ENCODE measurements at places on chromosomes 7 and 10.
A peak's percentile ranks its signal among the peaks of the same experiment; 100 is the strongest.

GRCh38 chr10:86290933-86291615 is 75.5 kb downstream of the GRID1 start:
- no peak for DNase-seq

DNA sequence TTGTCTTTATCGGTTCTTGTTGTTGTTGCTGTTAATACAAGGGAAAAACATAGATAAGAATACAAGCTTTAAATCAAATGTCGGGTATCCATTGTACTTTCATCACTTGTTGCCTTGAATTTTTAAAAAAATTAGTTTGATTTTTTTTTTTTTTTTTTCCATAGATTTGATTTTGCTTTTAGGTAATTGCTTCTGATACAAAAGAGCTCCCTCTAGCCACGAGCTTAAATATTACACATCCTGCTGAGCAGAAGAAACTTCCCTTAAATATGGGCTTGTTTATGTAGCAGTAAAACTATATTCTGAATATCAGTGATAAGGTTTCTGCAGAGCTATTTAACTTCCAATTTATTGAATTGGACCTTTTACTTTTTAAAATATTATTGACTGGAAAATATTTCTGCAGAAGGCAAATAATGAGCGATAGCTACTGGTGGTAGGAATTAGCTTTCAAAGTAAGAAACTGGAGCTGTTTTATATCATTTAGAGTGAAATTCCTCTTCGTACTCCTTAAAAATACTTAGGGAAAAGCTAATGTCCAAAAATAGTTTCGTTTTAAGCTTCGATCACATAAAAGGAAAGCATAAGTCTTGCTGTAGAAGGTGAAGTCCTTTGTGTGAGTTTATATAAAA is 216.9 kb downstream of the POLR1F start:
- no peak for DNase-seq

GRCh38 chr7:27897441-27897847 is 157.5 kb downstream of the TAX1BP1 start:
- no peak for DNase-seq

DNA sequence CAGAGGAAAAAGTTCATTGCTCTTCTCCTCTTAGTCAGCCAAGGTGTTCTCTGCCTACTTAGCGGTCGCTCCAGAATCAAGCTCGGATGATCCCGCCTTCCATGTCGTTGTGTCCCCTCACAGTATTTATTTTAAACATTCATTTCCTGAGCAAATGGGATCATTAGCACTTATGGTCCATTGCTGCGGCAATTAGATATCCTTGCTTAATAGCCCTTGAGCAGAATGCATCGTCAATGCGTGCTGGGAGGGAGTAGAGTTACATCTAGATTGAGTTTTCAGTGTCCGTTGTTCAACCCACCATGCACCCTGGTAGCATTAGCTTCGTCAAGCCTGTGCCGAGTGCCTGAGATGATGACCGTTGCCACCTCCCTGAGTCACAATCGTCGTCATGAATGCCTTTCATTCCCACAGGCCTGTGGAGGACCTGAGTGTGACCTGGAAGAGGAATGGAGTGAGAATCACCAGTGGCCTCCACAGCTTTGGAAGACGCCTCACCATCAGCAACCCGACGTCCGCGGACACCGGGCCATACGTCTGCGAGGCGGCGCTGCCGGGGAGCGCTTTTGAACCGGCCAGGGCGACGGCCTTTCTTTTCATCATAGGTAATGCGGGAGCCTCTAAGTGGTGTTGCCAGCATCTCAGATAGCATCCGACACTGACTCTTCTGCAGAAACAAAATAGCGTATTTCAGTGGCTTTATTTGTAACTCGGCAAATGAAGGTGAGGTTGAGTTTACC is 650.4 kb downstream of the SDK1 start:
- no peak for DNase-seq

- peak; percentile 37 for DNase-seq
Measured at GRCh38 chr7:35036361-35037171, 719 bp downstream of the DPY19L1 start.

DNA sequence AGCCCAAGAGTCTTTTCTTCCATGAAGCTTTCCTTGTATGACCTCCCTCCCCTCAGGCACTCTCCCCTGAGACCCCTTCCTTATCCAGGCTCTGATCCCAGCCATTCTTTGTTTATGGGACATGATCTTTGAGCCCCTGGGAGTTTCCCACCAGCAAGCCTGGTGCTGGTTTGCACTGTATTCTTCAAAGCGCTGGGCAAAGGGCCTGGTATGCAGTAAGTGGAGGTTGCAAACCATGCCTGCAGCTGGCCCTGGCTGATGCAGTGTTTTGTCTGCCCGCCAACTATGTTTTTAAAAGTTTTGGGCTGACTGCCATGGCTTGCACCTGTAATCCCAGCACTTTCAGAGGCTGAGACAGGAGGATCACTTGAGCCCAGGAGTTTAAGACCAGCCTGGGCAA is 6.8 kb upstream of the NODAL start:
- no peak for DNase-seq

DNA sequence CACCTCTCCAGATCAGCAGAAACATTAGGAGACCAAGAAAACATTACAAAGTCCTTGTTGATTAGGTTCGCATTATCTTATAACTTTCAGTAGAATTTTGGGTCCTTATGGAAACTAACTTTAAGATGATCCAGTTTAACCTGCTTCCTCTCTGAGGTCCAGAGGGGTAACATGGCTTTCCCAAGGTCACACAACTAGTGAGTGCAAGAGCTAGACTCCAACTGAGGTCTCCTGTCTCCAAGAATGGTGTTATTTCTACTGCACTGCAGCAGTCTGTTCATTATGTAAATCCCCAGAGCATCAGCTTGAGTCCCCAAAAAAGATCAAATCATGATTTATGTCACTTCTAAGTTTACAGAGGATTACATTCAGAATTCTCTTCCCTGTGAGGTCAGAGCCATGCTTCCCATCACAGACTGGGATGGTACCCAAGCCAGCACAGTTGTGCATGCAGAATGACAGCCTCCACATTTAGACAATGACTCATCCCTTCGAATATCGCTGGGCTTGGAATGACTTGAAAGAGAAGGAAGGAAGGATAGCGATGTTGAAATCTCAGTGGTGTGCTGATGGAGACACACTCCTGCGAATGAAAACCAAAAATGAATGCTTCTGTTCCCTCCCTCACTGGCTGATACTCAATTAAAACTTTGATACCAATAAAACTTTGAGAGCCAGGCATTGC is 163.1 kb upstream of the PLXNA4 start:
- DNase-seq: no peak

GRCh38 chr10:93030409-93030808 is 30.2 kb upstream of the CYP26C1 start:
- DNase-seq: no peak

DNA sequence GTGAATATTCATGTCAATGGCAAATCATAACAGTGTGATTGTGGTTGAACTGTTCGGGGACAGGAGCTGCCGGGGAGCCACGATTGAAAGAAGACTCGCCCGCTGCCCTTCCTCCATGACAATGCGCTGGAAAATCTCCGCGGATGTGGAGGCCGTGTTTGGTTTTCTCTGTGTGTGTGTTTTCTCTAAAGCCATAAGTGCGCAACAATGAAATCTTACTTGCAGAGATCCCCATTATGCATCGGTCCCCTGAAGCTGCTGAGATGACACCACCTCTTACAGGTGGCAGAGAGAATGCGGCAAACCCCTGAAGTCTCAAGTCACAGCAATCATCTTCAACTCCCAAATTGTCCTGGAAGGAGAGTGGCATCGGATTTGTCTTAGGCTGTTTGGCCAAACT is 442.3 kb upstream of the MKI67 start:
- DNase-seq: no peak

GRCh38 chr10:14659626-14660196 is 115.0 kb downstream of the FAM107B start:
- peak; percentile 33 for DNase-seq

DNA sequence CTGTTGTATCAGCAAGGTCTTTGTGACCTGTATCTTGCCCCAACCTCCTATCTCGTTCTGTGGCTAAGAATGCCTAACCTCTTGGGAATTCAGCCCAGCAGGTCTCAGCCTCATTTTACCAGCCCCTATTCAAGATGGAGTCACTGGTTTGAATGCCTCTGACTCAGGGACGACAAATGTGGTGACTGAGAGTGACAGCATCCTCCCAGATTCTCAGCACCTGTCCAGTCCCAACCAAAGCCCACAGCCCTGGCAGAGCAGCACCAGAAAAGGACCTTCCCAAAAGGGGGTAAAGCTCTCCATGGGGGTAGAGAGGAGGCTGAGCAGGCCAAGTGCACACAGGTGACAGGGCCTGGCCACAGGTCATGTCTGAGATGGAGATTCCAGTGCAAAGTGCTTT is 35.4 kb upstream of the GPAM start:
- no peak for DNase-seq

- DNase-seq: no peak
Measured at GRCh38 chr7:44609829-44610228, 3.4 kb downstream of the OGDH start.

- no peak for DNase-seq
Measured at GRCh38 chr10:21317902-21318301, 207.6 kb downstream of the SKIDA1 start.

- no peak for DNase-seq
Measured at GRCh38 chr10:90644165-90644564, 213.7 kb downstream of the HTR7 start.

GRCh38 chr7:43834463-43835251 is 34.7 kb downstream of the MRPS24 start:
- peak; percentile 19 for DNase-seq

GRCh38 chr10:7986851-7987250 is 67.6 kb upstream of the GATA3 start:
- DNase-seq: no peak

- DNase-seq: no peak
Measured at GRCh38 chr7:3730276-3730675, 429.2 kb downstream of the SDK1 start.

GRCh38 chr7:88462799-88463198 is 156.1 kb upstream of the STEAP4 start:
- DNase-seq: no peak

GRCh38 chr7:85065306-85065705 is 121.5 kb downstream of the SEMA3D start:
- DNase-seq: no peak

GRCh38 chr10:73922007-73922863 is 11.3 kb downstream of the PLAU start:
- no peak for DNase-seq
